Activated T-cell treated with anti-CD3 and anti-CD28 coated beads for 1 hour (primary cell): ENCODE measurements at places on chromosomes 6 and 20.

GRCh38 chr20:47515843-47516242 lies 14.2 kb downstream of the NCOA3 start:
- no peak for DNase-seq

- DNase-seq, result no peak
Measured at GRCh38 chr6:139778688-139779087, 404.2 kb upstream of the CITED2 start.

GRCh38 chr6:141403103-141403502 lies 729.6 kb upstream of the GJE1 start:
- DNase-seq, result no peak

- DNase-seq, result no peak
Measured at GRCh38 chr20:25217161-25218108, 21.9 kb downstream of the ENTPD6 start.

DNA sequence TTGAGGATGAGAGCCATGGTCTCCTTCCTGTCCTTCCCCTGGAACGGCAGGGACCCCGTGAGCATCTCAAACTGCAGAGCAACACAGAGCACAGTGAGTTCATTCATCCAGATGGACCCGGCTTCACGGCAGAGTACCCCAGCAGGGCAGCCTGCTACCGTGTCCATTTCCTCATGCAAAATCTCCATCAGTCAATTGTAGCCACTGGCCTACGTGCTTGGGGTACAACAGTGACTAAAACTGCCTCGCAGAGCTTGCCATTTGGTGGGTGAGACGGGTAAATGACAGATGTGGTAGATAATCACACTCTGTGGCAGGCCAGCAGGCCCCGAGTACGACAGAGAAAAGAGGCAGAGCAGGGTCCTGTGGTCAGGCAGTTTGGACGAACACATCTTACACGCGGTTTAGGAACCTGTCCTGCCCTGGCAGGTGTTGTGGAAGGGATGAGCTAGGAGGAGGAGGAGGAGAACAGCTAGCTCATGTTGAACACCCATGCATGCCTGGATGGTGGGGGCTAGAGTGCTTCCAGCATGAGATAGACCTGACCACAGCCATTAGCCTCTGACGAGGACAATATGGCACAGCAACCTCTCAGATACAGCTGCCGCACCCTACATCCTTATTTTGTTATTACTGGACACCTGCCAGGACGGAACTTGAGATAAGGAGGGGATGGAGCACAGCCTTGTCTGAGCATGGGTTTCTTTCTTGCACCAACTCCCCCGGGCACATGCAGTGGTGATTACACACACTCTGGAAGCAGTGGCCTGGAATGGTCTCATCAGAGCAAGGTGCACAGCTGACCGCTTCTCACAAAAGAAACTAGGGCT lies 95.6 kb downstream of the RAMACL start:
- no peak for DNase-seq
